ENCODE measurements at places on chromosomes 6 and 20.

DNA sequence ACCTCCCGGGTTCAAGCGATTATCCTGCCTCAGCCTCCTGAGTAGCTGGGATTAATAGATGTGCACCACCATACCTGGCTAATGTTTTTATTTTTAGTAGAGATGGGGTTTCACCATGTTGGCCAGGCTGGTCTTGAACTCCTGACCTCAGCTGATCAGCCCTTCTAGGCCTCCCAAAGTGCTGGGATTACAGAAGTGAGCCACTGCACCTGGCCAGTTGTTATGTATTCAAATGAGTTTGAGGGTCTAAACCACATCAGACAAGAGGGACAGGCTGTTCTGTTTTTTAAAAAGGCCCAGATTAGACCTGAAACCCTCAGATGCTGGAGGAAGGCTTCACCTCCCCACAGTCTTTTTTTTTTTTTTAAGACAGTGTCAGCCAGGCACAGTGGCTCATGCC, 4.1 kb upstream of the SPAG4 start:
- no peak for DNase-seq

GRCh38 chr6:89359561-89359960, 7.0 kb upstream of the UBE2J1 start:
- no peak for DNase-seq

GRCh38 chr20:23240519-23240918, 110.1 kb upstream of the NXT1 start:
- no peak for DNase-seq

DNA sequence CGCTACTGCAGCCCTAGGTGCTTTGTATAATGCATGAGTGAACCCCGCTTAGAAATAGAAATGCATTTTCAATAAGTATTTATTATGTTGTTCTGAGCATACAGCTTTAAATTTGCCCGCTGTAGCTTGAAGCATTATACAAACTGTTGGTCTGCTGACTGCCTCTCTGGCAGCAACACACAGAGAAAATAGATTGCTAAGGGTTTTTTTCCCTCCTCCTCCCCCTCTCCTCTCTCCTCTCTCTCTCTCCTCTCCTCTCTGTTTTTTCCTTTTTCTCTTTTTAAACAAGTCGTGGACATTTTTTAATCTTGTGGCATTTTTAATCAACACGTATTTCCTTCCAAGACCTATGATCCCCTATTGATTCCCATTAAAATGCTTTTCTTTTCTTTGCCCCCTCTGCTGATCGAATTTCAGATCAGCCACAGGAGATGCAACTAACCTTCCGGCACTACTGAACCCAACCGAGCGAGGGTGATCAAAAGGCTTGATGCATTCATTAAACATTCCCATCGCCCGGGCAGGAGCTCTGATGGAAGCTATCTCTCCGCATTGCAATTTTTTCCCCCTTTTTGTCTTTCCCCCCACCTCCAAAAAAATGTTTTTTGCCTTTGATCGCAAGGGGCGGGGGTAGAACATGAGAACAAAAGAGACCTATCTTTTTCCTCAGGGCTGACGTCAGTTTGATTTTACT, 90.7 kb upstream of the ARID1B start:
- DNase-seq, result no peak

DNA sequence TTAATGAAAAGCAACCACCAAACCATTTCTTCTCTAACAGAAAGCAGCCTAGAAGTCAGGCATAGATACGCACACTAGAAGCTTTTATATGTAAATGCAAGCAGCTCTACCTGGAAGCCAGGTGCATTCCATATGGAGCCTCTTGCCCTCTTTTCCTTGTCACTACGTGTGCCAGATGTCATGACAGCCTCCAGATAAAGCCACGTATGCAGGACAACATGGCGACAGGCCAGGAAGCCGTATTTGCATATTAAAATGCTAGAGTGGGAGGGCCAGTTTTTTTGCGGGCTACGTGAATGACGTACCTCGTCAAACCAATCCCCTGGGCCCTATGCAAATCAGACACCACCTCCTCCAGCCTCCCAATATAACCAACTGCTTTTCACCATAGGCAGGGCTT, 308.1 kb upstream of the SPTLC3 start:
- no peak for DNase-seq

- no peak for DNase-seq
Observed at GRCh38 chr6:24827162-24827561, 28.4 kb upstream of the ARMH2 start.

DNA sequence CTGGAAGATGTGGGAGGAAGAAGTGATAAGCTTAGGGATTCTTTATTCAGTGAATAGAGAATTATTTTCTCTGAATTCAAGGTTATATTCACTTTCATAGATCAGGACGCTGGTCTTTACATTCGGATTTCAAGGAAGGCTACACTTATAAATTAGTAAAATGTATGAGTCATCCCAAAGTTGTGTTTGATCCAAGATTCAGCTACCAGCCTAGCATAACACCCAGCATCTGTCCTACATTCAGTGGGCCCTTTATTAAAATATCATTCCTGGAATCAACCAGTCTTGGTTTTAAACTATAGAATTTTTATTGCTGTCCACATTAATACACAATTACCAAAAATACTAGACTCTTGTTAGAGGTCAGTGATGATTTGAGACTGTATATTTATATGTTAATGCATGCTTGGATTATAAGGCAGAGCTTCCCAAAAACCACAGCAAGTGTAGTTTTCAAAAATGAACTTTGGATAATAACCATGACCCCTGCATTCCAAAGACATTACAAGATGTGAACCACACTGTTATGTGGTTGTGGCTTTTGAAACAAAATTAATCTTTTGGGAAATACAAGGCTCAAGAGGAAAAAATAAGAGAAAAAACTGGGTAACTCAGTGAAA, 210.7 kb upstream of the CNR1 start:
- DNase-seq, result no peak

DNA sequence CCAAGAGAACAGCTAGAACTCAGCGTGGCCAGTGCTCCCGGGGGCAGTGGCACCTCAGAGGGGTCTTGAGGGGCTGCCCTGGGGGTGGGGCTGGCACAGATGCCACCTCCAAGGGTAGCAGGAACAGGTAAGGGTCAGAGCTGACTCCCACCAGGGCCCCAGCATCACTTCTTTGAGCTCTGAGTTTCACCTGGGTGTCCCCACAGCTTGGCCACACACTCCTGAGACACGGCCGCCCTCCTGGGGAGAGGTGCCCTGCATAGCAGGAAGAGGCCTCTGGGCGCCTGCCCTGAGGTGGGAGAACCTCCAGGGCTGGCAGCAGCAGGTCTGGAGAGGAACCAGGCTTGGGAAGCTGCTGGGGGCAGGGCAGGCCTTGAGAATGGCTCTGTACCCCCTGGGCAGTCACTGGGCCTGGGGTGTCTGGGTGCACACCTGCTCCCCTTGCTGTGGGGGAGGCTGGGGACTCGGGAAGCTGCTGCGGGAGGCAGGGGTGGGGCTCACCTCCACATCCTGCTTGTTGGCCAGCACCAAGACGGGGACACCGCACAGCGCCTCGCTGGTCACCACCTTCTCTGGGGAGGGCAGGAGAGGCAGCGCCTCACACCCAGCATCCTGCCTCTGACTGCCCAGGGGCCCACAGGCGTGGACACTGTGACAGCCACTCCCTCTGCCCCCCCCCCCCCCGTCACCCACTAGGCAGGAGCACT, 5.0 kb downstream of the TNFRSF6B start:
- DNase-seq, result no peak

GRCh38 chr6:110934381-110934898, 24.1 kb upstream of the GTF3C6 start:
- no peak for DNase-seq

GRCh38 chr6:101662111-101662897, 268.8 kb downstream of the GRIK2 start:
- no peak for DNase-seq

- DNase-seq, result no peak
Observed at GRCh38 chr6:118639054-118639964, 12.1 kb downstream of the CEP85L start.

GRCh38 chr6:167154895-167155294, 2.9 kb downstream of the GPR31 start:
- DNase-seq, result no peak

DNA sequence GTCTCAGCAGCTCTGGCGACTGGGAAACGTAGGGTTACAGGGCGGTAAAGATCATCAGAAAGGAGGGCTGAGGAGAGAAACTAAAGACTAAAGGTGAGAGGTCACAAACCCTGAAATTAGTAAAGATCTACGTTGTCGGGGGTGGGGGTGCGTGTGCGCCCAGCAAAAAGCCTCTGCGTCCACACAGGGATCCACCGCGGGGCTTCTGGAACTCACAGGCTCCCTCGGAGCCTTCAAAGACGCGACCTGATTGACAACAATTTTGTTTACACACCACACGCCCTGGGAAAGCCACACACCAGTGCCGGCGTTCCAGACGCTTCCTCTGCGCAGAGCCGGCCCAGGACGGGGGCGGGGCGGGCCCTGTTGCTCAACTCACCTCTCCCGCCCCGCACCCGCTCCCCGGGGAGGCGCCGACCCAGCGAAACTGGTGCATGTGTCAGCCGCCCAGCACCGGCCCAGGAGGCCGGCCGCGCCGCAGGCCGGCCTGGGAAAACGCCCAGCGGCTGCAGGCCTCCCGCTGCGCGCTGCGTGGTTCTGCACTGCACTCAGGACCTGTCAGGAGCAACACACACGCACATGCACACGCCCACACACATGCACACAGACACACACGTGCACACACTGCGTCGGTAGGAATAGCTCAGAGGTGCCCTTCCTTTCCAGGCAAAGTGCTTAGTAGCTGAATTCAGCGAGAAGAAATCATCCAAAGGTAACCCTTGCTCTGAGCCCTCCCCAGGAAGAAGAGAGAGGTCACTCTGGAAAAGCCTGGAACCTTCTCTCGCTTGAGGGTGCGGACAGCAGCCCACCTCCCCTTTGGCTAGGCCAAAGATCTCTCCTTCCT, 57.2 kb upstream of the ARID1B start:
- DNase-seq, result peak; percentile 83

DNA sequence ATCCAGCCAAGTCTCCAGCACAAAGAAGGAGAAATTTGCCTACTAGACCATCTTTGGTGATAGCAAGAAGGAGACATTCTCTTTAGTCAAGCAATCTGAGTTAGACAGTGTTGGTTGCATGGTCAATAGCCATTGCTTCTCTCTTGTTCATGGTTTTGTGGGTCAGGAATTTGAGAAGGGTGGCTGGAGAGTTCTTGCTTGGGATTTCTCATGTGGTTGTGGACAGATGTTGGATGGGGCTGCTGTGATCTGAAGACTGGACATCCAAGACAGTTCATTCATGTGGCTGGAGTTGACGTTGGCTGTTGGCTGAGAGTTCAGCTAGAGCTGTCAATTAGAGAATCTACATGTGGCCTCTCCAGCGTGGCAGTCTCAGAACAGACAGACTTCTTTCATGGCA, 322.3 kb upstream of the PRDM1 start:
- DNase-seq, result no peak

GRCh38 chr6:147322299-147323162, 118.3 kb downstream of the STXBP5 start:
- no peak for DNase-seq

DNA sequence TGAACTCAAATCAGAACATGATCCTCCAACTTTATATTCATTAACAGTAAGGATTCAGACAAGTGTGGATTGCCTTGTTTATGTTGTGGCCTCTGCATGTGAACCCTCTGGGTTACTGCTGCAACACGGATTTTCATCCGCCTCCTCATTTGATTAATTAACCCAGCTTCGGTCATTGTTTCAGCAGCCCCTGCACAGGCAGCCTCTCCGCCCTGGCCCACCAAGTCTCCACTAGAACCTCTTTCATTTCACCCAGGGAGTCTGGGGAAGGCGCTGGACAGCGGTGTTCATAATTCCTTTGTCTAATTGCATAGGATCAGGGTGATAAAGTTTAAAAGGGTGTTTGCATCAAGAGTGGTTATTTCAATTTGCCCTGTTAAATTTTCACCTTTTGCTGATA, 15.7 kb downstream of the NKX2-2 start:
- DNase-seq, result no peak

- DNase-seq, result no peak
Observed at GRCh38 chr6:22003287-22003686, 293.5 kb downstream of the PRL start.

DNA sequence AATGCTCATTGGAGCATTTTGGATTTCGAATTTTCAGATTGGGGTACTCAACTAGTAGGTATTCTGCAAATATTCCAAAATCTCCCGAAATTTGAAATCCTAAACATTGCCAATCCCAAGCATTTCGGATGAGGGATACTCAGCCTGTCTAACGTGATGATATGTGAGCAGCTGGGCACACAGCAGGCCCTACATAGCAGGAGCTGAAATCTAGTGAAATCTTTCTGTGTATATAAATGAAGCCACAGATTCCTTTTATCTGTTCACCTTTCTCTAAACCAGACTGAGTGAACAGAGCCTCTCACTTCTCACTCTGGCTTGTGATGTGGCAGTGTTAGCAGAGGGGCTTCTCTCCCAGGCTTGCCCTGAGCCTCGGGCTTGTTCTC, 17.8 kb downstream of the STX16 start:
- no peak for DNase-seq

Measured in activated T-cell treated with anti-CD3 and anti-CD28 coated beads, Interleukin-2, amount 50 U/mL, for 48 hours (primary cell).